ENCODE measurements at places on chromosomes 13 and 19. TPM values are rescaled to one million over a fixed set of nuclear protein-coding genes. Genes with fewer than 3 reads are reported as not detected.

- DNase-seq = no peak
Measured at GRCh38 chr13:30861163-30861562, 44.9 kb upstream of the MEDAG start.

- DNase-seq = no peak
Measured at GRCh38 chr19:45280471-45280961, 29.4 kb downstream of the MARK4 start.

The SPRED3 gene
- not detected for total RNA-seq

DNA sequence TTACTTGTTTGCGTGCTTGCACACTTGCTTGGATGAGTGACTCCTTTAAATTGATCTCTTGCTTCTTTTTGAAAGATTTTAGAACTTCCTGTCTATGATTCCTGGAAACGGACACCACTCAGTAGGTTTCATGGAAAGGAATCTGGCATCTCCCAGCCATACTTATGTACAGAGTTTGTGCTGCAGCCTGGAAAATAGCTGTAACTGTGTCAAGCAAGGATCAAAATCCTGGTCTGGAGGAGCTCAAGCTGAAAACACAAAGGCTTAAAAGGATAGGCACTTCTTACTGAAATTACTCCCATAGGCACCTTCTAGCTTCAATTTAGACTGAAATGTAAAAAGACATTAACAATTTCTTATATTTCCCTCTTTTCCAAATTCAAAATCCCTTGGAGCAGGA is 1.4 kb upstream of the FREM2 start:
- DNase-seq = no peak

- DNase-seq = no peak
Measured at GRCh38 chr13:21316376-21316775, 139.9 kb downstream of the MRPL57 start.

DNA sequence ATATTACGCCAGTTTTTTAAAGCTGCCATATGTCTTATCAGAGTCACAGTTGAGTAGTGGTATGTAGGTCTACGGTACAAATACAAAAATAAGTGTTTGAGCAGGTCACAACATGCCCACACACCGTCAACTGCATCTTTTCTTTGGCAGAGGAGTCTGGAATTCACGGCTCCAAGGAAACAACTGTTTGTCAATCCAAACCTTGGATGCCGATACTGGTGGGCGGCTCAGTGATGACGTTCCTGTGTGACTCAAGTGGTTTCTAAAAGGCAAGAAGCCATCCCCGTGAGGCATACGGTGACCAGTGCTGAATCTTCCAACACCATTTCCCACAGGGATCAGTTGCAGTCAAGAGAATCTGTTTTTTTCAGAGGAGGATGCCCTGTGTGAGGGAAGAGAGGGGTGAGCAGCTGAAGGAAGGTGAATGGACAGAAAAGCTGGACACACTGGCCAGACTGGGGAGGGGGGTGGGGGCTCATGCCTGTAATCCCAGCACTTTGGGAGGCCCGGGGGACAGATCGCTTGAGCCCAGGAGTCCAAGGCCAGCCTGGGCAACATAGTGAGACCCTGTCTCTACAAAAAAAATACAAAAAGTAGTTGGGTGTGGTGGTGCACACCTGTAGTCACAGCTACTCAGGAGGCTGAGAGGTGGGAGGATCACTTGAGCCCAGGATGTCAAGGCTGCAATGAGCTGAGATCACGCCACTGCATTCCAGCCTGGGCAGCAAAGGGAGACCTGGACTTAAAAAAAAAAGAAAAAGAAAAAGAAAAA is 22.8 kb upstream of the CEBPG start:
- DNase-seq = no peak

GRCh38 chr19:38877781-38878574 is at the start of gene RINL:
Gene RINL, minus strand, starts transcription at chr19:38878275. Its CDS starts 1,533 bp downstream, at chr19:38876742.
- DNase-seq = no peak

GRCh38 chr19:53409505-53410204 is 14.7 kb downstream of the ZNF765 start:
- no peak for DNase-seq

DNA sequence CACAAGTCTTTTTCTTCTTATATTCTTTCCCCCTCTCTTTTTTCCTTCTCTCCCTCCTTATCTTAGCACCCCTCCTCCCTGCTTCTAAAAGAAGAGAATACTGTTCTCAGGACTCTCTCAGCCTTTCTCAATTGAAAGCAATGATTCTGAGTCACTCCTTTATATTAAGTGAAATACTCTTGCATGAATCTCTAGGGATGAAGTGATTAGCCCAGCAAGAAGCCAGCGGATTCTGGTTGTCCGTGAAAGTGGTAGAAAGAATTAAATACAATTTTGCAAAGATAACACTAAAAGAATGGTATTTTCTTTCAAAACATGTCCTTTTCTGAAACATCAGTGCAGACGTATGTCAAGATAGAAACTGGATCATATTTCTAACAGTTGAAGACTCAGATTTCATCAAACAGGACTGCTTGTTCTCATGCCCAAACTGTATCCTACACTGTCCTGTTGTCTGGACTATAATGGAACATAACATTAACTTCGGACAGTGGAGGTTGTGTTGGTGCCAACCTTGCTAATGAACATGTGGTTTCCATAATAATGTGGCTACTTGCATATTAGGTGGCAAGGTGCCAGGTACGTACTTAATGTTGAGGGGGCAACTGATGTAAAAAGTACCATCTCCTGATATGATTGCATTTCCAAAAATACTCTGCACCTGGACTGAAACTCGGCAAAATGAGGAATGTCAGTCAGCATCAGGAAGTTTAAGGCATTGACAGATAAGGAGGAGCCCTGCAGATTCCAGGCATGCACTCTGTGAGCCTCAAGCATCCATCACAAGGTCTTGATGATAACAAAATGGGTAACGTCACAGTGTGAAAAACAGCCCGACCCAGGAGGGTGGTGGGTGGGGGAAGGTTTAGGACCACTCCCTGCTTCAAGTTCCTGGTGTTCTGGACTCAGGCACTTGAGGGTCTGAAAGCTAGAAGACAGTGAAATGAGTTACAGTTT is 357.2 kb downstream of the DLEU7 start:
- DNase-seq = no peak

GRCh38 chr13:25886438-25887214 is 165.2 kb downstream of the SHISA2 start:
- DNase-seq = no peak
